ENCODE measurements at places on chromosomes 2 and 18. TPM values are rescaled to one million over a fixed set of nuclear protein-coding genes. Genes with fewer than 3 reads are reported as not detected.

The DLX1 gene
- 48.9 TPM for total RNA-seq

The IL1F10 gene
- total RNA-seq: not detected

The KRTCAP3 gene
- total RNA-seq: 6.9 TPM

The FBXO41 gene
- 3.7 TPM for total RNA-seq

The FOXD4L1 gene
- total RNA-seq: 0.52 TPM

The SLC30A3 gene
- total RNA-seq: 0.93 TPM

The TNFRSF11A gene
- total RNA-seq: 0.16 TPM

The TOGARAM2 gene
- not detected for total RNA-seq

The PSD4 gene
- total RNA-seq: 2.4 TPM

The SFT2D3 gene
- 18.8 TPM for total RNA-seq

- DNase-seq: peak; percentile 48
These were observed 927.0 kb upstream of the CRIM1 start for GRCh38 chr2:35428548-35428947.

DNA sequence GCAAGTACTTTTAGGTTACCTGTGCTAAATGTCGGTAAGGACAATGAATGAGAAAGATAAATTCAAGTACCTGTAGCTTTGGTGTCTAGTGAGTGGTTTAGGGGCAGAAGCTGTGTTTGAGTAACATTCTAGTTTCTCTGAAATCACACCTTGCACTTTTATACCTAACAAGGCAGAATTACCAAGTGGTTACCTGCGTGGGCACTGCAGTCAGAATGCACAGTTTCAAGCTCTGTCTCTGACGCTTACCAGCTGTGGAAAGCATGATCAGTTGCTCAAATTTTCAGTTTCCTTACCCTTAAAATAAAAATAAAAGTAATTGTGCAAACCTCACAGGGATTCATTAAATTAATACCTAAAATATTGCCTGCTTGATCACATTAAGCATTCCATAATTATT, 846.9 kb upstream of the VRK2 start:
- DNase-seq: no peak

GRCh38 chr18:54149078-54149697, 75.3 kb downstream of the MBD2 start:
- DNase-seq: no peak

DNA sequence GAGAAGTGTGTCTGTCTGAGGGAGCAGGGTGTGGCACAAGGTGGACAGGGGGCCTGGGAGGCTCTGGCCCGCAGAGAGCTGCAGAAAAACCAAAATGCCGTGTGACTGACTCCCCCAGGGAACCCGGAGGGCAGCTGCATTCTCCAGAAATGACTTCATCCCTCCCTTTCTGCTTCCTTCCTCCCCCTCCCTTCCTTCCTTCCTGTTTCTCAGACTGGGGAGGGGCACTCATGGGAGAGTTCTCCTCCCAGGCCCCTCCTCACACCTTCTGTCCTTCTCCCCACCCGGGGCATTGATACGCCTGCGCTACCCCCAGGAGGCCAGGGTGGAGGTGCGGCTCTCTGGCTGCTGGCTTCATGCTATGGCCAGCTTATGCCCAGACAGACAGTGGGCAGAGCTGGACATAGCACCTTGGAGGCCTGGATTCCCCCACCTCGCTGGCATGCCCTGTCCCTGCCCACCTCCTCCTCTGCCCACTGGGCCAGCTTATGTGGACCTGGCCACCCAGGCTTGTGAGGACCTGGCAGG, 8.2 kb upstream of the GPR17 start:
- DNase-seq: no peak

GRCh38 chr18:49597157-49597931, 35.5 kb downstream of the LIPG start:
- no peak for DNase-seq

DNA sequence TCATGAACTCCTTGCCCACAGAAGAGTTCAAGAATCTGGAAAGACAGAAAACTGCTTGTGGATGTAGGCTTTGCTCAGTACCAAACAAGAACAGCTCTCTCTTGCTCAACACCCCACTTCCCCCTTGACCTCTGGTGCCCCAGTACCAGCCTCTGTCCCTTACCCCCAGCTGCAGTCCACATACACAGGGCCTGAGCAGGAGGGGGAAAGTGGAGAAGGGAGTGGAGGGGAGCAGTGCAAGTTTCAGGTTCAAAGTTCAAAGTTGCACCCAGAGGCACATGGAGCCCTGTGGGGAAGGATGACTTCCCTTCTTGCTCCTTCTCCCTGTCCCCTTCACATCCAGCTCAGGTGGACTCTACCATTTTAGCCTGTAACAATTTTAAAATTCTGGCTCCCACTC, 61.1 kb upstream of the LPIN2 start:
- no peak for DNase-seq

- DNase-seq: no peak
These were observed 90.3 kb downstream of the ROCK2 start for GRCh38 chr2:11254100-11254536.

DNA sequence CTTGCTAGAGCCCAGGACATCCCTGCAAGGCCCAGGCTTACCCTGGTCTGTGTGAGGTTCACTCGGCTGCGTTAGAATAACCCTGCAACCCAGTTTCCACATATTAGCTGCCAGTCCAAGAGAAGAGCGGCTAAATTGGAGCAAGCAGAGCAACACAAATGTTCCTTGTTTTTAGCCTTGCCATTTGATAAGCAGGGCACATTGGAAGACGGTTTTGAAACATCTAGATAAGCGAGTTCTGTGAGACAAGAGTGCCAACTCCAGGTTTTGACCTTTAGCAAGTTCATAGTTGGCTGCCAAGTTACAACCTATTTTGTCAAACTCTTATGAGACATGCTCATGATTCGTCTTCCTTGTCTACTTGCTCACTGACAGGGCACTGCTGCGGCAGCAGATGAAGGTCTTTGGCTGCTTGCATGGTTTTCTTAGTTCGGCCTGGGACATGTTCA, 23.5 kb downstream of the DPP4 start:
- DNase-seq: no peak

DNA sequence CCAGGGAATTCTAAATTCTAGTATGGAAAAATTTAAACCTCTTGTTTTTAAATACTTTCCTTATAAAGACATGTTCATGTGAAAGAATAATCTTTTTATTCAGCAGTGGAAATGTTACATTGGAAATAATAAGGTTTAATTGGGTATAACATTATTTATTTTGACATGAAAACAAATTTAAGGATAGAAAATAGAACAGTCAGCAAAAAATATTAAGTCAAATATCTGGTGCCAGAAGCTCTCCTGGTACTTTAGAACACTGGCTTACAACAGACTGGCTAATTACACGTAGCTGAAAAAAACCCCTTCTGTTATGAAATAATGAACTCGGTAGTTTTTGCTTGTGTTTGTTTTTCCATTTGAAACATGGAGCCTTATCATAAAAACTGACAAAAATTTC, 447.9 kb downstream of the DSEL start:
- no peak for DNase-seq

DNA sequence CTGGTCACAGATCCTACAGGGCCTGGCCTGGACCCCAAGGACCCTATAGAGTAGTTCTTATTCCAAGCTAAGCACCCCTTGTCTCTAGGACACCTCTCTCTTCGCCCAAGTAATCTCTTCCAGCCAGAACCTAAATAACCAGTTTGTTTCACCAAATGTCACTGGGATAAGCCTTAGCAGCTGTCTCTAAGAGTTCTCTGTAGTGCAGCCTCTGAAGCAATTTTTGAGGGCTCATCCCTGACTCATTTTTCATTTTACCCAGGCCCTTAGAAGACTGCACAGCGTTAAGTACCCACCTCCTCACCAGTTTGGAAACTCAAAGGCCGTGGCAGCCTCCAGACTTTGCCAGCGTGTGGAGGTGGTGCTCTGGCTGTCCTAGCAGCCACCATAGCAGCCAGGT, 290.1 kb upstream of the SIX2 start:
- DNase-seq: no peak

DNA sequence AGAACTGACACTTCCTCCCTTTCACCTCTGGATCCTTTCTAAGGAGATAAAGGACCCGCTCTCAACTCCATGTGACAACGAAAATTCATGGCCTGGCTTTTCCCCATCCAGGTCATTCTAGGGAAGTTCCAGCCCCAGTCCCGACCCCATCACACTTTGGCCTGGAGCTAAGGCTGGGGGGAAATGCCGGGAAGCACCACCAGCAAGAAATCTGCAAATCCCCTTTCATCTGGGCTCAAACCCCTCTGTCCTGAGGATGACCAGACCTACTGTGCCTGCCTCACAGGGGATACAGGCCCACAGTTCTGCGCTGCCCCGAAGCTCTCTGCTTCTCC, 1.3 kb downstream of the SIX2 start:
- no peak for DNase-seq

DNA sequence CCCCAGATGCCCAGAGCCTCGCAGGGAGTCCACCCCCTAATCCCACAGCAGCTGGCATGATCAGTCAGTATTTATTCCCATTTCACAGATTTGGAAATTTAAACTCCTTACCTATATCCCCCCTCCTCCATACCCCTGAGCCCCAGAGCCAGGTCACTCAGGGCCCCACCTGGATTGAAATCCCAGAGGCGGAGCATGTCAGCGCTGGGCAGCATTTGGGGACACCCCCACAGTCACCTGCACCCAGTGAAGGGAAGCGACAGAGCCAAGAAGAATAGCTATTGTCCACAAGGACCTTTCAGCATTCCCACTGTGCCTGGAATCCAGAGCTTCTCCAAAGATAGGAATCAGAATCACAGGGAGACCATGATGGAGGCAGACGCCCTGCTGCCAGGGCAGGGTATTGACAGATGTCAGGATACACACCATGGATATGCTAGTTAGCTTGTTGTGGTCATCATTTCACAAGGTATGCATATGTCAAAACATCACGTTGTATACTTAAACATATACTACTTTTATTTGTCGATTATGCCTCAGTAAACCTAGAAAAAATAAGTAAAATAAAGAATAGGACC, 968 bp upstream of the ASTL start:
- DNase-seq: no peak

- no peak for DNase-seq
These were observed 324.1 kb downstream of the DLGAP1 start for GRCh38 chr18:4130734-4131719.

DNA sequence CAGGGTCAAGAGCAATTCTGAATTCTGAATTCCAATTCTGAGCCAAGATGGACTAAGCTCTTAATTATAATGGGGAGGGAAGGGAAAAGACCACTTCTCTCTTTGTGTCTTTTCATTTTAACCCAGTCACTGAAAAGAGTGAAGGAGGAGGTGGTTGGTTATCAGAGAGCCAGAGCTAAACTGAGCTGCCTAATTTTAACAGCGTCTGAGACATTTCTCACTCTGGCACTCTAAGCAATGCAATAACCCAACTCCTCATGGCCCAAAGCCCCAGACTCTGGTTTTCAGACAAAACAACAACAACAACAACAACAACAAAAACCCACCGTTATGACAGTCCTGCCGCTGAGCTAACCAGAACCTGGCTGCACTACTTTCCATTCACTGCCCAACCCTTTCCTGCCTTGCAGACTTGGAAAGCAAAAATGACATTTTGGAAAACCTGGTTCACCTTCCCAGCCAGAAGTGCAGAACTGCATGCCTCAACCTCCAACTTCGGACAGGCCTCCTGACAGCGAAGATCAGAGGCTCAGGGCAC, 1.0 kb downstream of the CHST10 start:
- DNase-seq: no peak

GRCh38 chr18:79399275-79400081, 3.7 kb downstream of the NFATC1 start:
- no peak for DNase-seq

DNA sequence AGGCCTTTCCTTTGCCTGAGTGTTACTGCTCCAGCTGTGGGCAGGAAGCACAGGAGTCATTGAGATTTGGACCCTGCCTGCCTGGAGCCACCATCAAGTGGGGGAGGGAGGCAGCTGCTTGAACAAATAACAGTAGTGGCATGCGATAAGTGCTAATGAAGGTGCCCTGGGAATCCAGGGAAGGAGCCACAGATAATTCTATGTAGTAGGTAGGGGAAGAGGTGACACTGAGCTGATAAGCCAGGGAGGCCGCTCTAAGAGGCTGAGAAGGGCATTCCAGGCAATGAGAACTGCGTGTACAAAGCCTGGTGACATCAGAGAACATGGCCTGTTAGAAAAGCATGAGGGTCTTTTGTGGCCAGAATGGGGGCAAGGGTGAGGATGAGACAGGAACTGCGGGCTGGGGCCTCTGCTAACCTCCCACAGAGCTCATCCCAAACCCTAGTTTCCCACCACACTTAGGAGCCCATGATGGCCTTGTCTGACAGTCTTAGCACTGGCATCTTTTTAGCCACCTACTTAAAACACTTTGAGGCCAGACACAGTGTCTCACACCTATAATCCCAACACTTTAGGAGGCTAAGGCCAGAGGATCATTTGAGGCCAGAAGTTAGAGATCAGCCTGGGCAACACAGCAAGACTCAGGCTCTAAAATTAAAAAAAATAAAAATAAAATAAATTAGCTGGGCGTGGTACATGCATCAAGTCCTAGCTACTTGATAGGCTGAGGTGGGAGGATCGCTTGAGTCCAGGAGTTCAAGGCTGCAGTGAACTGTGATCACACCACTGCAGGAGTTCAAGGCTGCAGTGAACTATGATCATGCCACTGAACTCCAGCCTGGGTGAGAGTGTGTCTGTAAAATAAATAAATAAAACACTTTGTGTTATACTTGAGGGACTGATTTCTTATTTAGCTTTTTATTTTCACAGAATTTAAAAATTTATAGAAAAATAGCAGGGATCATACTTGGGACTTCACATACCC, 58.9 kb downstream of the TET3 start:
- DNase-seq: no peak

DNA sequence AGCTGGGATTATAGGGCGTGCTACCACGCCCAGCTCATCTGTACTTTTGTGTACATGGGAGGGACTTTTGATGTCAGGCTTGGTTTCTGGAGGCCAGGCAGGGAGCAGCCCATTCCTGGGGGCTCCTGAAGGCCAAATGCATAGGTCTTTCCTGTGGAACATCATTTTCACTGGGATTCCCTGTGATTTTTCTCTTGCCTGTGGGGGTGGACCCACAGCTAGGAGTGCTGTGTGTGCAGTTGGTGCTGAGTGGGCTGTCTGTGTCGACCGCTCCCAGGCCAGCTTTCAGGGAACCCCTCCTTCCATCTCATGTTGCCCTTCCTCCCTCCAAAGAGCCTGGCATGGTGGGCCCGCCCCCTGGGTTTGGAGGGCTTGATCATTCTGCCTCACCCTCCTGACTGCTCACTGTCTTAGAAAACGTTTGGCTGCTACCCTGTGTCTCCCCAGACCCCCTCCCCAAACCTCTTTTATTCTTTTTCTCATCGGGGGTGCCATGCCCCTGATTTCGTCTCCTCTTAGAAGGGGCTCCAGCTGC, 10.5 kb downstream of the EFHD1 start:
- no peak for DNase-seq

GRCh38 chr18:58891776-58892175, 27.1 kb downstream of the ZNF532 start:
- DNase-seq: no peak
